ENCODE measurements at places on chromosomes 1 and 21. TPM values are rescaled to one million over a fixed set of nuclear protein-coding genes. Genes with fewer than 3 reads are reported as not detected.

The SH2D1B gene
- not detected for total RNA-seq

DNA sequence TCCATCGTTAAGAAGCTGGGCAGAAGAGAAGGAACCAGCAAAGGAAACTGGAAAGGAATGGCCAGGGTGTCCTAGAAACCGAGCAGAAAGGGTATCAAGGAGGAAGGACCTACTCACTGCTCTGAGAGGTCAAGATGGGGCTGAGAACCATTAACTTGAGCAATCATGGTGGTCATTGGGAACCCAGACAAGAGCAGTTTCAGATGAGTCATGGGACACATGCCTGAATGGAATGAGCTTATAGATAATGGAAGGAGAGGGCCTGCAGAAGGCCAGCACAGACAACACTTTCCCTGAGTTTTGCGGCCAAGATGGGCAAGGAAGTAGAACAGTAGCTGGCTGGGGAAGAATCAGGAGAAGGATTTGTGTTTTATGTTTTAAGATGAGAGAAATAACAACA lies 383.2 kb downstream of the KIF26B start:
- no peak for DNase-seq

The NOTCH2 gene
- 98.0 TPM for total RNA-seq

DNA sequence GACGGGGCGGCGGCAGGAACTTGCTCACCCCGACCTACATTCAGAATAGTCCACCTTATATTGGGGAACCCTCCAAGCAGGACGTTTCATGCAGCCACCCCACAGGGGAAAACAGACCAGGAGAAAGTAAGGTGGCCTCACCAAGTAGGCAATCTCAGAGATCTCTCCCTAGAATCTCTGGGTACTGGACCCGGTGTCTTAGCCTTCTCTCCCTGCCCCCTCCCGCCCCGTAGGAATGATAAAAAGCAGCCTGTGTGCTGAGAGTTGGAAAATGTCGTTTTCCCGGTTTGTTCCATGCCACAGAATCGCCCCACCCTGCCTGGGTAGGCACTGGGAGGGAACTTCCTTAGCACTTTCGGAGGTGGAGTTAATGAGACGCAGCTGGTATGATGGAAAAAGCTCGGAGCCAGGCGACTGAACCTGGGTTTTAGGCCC lies 789 bp upstream of the PTPN14 start:
- DNase-seq = no peak

DNA sequence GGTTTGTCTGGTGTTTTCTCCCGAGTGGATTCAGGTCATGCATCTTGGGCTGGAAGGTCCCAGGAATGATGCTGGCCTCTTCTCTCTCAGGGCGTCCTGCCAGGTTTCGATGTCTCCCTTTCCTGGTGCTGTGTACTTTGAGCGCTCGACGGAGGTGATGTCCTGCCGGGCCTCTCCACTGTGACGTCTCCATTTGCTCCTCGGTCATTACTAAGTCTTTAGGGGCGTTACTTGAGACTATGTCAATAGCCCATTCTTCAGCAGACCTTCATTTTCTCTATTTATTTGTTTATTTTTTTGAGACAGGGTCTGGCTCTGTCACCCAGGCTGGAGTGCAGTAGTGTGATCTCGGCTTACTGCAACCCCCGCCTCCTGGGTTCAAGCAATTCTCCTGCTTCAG lies 37.2 kb upstream of the TNFRSF1B start:
- DNase-seq = no peak

The RHEX gene
- not detected for total RNA-seq

The OR2T29 gene
- not detected for total RNA-seq

GRCh38 chr1:61000327-61000726 lies 82.0 kb upstream of the NFIA start:
- no peak for DNase-seq

GRCh38 chr1:145719230-145720079 lies at the start of gene CD160:
Gene CD160, plus strand, starts transcription at chr1:145719499. Its CDS starts 8,829 bp downstream, at chr1:145728328.
- DNase-seq = no peak

The DCST1 gene
- not detected for total RNA-seq

All from activated CD4-positive, alpha-beta T cell treated with anti-CD3 and anti-CD28 coated beads, Interleukin-2, amount 10 ng/mL, durations not matched to agents 24 days and 14 days (primary cell).